ENCODE measurements at places on chromosomes 12 and 14.
A peak's percentile ranks its signal among the peaks of the same experiment; 100 is the strongest.

DNA sequence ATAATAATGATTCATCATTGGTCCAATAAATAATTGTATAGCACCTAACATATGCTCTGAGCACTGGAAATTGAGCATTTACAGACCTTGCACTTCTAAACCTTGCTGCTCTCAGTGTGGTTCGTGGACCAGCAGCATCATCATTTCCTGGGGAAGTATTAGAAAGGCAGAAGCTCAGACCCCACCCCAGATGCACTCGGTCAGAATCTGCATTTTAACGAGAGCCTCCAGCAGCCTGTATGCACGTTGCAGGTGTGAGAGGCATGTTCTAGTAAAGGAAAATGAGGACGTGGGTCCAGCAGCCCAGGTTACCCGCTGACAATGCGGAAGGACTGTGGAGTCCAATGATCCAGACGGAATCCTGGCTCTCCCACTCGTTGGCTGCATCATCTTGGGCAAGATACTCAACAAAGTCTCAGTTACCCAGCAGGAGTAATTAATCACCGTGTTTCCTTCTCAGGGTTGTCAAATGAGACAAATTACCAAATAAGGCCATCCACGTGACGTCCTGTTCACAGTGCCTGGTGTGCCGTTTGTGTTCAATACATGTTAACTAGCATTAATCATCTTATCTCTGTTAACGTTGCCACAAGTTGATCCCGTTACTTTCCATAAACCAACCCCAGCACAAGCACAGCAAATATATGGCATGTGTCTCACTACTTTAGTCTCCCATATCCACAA is 49.2 kb upstream of the CCND2 start:
- H3K27me3 ChIP-seq = peaks cover 9% of the 10 kb centered on the region
- H3K27ac ChIP-seq = no peak overlapping the region
- no peaks in the 10 kb centered on the region for H3K4me1 ChIP-seq
- no peak overlapping the region for H3K4me3 ChIP-seq

DNA sequence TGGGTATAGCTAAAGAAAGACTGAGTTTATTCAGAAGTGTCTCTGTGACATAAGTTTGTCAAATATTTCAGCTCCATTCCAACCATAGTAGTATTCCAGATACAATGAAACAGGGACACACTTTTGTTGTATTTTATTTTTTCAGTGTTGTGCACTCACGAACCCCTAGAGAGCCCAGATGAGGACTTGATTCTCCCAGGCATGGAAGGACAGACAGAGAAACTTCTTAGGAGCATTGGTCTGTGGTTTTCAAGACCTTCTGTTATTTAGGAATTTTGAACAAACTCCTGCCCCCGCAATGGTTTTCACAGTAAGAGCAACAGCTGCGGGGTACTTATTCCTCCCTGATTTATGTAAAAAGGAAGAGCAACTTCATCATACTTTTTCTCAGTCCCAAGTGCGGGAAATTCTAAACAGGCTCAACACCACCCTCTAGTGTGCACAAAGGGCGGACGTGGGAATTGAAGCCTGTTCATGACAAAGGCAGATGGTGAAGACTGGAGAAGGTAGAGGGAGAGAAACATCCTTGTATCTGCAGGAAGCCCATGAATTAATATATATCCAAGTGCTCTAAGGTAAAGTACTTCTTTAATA is 147.6 kb downstream of the PAH start:
- H3K4me1 ChIP-seq = no peaks in the 10 kb centered on the region
- no peak overlapping the region for H3K27ac ChIP-seq
- DNase-seq = peak; percentile 48
- H3K36me3 ChIP-seq = no peaks in the 10 kb centered on the region
- no peak overlapping the region for H3K4me3 ChIP-seq

- no peak overlapping the region for H3K4me3 ChIP-seq
- H3K27me3 ChIP-seq = peaks cover 5% of the 10 kb centered on the region
- no peak for DNase-seq
- no peaks in the 10 kb centered on the region for H3K36me3 ChIP-seq
- no peak overlapping the region for H3K27ac ChIP-seq
These were observed 18.4 kb upstream of the SRGAP1 start for GRCh38 chr12:63826006-63826585.

- no peaks in the 10 kb centered on the region for H3K36me3 ChIP-seq
- no peak for DNase-seq
- no peak overlapping the region for H3K27ac ChIP-seq
- no peaks in the 10 kb centered on the region for H3K27me3 ChIP-seq
These were observed 125.7 kb upstream of the MYF6 start for GRCh38 chr12:80581783-80582182.

DNA sequence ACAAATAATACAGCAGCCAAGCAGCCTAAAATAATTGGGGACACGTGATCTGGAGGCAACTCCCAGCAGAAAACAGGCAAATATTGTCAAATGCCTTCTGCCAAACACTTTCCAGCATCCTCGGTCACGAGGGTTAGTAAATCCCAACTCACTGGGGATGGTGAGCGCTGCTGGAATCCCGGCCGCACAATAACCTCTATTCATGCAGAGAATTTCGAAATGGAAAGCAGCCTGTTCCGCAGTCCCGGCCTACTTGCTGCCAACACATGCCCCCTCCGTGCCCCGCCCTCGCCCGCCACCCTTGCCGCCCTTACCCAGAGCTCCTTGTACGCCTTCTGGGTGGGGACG is 62.2 kb downstream of the RFX4 start:
- H3K27me3 ChIP-seq = peaks cover 5% of the 10 kb centered on the region
- H3K4me3 ChIP-seq = no peak overlapping the region
- H3K36me3 ChIP-seq = no peaks in the 10 kb centered on the region
- DNase-seq = no peak

DNA sequence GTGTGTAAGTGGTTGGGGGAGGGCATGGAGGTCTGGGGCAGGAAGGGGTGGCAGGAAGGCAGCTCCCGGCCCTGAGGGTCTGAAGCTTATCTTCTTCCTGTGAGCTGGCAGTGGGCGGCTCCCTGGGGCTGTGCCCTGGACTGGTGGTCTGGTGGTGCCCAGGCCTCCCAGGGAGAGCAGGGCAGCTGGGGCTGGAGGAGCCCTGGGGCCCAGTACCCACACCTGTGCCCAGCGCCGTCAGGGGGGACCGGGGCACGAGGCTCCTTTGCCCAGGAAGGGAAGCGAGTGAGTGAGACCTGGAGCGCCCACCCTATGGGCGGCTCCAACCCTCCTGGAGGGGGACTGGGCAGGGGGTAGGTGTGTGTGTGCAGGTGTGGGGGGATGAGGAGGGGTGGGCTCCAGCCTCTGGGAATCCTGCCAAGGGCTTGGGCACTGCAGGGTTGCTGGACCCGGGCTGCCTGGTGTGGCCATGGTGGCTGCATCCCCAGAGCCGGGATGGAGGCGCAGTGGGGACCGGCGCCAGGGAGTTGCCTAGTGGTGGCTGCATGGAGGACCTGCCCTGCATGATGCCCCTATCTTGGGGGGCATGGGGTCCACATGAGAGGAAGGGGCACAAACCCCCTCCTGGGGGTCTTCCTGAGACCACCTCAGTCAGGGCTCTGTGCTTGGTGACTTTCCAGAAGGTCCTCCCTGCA is 353.6 kb downstream of the TMEM121 start:
- no peak overlapping the region for H3K27ac ChIP-seq
- H3K27me3 ChIP-seq = peaks cover 15% of the 10 kb centered on the region
- H3K4me3 ChIP-seq = no peak overlapping the region

GRCh38 chr14:72736308-72736707 is 157.6 kb downstream of the DPF3 start:
- DNase-seq = no peak
- no peak overlapping the region for H3K27ac ChIP-seq
- H3K4me1 ChIP-seq = no peaks in the 10 kb centered on the region
- no peaks in the 10 kb centered on the region for H3K36me3 ChIP-seq

Data from DND-41 (cell line).